Kidney (tissue), 22 donors: ENCODE measurements at places on chromosomes 6 and 20.

GRCh38 chr6:21079468-21080048 lies 514.0 kb upstream of the SOX4 start:
- peak; percentile 28 for DNase-seq

DNA sequence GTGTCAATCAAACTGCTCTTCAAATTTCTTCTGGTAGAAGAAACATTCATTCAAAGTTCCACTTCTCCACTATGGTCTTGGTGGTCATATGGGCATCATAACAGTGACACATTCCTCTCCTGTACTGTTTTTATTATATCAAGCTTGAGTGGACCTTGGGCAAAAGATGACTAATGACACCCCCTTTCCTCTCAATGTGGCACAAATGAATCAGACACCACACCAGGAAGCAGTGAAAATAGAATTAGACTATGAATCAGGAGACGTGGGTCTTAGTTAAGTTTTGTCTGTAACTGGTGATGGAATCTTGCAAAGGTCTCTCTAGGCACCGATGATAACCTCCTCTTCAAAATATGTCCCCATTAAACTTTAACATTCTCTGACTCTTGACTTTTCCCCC lies 9.0 kb upstream of the NRSN1 start:
- no peak for DNase-seq

DNA sequence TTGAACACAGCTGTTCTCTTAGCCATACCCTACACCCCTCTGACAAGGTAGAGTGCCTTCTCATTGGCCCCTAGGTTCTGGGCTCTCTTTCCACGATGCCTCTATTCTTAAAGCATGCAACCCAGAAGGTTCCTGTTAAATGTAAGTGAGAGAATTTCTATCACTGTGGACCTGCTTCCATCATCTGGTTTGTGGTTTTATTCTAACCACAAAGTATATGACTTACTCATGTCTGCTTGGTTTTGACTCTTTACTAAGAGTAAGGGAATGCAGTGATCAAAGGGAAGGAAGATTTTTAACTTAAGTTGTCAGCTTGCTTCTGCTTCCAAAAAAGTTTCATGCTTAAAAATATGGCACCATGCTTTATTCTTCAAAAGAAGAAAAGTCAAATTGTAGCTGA lies 80.2 kb downstream of the ANKEF1 start:
- no peak for DNase-seq

GRCh38 chr6:132209351-132209750 lies 191.9 kb downstream of the MOXD1 start:
- no peak for DNase-seq

DNA sequence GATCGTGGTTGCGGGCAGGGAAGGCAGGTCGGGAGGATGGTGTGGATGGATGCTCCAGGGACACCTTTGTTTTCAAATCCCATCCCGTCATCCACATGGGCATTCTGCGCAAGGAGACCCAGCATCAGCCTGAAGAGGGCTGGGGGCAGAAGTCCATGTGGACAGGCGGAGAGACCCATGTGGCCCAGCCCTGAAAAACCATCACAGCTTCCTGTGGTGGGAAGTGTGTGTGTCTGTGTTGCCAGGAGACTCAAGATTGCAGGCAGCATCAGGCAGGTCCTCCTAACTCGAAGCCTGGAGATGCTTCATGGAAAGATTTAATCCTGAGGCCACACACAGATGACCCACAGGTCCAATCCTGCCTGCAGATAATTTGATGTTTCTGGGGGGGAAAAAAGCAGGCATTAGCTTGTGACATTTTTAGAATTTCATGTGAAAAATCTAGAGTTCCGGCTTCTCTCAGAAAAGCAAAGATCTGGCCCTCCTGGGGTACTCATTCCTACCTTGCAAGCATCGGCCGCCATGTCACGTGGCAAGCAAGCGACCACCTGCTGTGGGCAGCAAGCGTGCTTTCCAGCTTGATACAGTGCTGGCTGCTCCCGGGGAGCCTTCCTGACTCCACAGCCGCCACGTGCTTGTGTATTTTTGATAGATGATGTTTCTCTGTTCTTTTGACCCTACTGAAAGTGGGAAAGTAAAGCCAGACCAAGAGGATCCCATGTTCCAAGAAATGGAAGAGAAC lies 25.8 kb downstream of the BCAS4 start:
- no peak for DNase-seq

DNA sequence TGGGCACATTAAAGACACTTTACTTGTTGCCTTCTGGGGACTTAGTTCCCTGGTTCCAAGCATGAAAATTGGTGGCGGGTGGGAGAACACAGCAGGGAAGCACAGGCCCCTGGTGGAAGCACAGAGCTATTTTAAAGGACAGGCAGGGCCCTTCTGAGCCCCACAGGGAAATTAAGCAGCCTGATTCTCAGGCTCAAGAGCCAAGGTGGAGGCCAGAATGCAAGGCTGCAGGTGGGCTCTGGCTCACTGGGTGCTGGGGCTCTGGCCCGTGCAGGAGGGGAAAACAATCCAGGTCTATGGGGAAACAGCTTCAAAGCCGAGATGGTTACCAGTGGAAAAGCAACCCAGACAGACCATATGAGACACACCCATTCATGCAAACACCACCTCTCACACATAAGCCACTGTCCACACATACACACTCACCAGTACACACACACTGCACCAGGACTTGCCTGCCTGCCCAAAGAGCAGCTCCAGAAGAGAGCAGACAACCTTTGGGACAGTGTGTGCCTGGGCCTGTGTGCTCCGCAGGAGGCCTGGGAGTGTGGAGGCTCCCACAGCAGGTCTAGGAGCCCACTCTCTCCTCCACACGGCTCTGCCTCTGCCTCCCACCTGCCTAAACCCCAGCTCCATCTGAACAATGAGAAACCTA lies 30.6 kb downstream of the TFEB start:
- no peak for DNase-seq

DNA sequence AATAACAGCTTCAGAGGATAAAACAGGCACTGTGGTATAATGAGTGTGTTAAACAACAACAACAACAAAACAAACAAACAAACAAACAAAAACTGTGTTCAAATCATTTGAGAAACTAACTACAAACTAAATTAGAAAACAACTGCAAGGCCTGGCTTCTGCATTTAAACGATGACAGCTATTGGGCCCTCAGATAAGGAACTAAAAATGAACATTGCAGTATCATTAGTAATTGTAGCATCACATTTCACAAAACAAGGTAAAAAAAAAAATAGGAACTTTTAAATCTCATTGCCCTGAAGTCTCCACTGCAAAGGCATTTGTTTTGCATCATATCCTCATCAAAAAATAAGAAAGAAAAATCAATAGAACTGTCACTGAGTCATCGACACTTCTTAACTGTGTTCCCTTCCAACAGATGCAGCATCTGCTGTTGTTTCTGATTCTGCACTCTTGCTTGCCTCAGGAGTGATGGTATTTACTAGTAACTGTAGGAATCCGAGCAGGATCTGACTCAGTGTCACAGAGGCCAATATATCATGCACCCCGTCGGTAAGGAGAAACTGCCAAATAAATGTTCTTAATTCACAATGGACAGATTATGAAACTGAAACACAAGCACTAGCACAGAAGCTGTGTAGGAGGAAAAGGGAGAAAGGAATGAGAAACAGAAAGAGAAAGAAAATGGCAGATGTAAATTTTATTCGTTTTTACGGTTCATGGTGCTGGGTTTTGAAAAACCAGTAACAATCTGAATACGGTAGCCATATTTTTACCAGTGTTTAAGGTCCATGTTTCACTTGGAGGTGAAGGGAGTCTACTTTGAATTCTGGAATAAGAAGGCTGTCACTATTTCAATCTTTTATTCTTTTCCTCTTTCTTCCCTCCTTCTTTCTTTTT lies 365.7 kb upstream of the EPHA7 start:
- DNase-seq = peak; percentile 47

GRCh38 chr6:42260396-42260888 lies 42.8 kb upstream of the MRPS10 start:
- no peak for DNase-seq

- no peak for DNase-seq
Observed at GRCh38 chr6:74368746-74369145, 672.7 kb downstream of the CD109 start.

DNA sequence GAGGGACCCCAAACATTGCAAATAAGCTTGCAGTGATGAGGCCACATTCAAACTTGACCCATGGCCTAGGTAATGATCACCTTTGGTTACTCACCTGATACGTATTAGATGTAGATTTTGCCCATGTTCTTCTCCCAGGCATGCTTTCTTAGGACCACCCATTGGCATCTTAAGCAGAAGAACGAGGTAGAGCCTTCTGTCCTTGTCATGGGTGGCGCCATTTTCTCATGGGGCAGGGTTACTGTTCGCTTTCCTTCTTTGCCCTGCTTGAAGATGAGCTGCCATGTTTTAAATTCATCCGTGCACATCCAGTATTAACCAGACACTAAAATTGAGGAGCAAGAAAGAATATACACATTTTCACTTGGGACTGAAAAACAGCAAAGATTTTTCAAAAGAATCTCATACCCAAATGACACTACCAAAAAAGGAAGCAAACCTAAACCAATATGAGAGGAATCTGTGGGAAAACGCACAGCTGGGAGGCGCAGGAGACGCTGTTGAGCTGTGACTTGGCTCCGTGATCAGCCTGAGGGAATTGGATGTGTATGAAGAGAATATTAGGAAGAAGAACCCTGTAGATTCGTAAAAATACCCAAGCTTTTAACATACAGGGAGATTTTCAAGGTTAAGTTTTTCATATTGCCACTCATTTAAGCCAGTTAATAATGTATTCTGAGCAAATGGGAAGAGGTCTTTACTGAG lies 36.6 kb downstream of the GMPR start:
- no peak for DNase-seq

- no peak for DNase-seq
Observed at GRCh38 chr6:88992741-88993552, 29.5 kb upstream of the RNGTT start.

- DNase-seq = no peak
Observed at GRCh38 chr6:16907991-16908390, 146.7 kb upstream of the ATXN1 start.

DNA sequence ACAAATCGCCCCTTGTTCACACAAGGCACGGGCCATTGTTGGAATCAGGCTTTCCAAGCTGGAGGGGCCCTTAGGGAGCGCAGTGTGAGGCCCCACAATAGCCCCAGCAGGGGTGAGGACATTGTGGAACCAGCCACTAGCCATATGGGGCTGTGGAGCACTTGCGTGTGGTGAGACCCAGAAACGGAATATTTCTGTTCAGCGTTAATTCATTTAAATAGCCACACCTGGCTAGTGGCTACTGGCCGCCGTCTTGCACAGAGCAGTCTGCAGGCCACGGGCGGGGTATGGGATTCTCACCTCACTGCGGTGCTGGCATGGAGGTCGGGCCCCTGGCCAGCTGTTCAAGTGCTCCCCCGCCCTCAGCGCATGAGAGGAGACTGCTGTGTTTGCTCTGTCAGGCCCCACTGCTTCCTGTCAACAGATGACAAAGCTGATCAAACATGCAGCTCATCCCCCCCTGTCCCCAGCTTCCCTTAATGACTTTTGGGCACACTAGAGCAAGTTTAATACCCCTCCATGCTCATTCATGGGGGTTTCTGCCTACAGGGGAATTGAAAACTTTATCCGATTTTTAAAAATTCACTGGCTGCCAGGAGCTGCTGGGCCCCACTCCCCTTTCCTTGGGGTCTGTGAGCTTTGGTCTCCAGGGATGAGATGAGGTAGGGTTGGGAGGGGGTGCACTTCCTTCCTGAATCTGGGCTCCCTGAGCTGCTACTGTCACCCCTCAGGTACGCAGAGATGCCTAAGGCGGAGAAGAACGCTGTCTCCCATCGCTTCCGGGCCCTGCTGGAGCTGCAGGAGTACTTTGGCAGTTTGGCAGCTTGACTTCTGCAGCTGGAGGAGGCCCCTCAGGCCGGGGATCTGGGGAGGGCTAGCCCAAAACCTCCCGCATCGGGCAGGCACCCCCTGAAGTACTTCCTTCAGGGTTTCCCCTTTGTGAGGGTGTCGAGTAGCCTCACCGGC lies 13.6 kb downstream of the ITPA start:
- peak; percentile 74 for DNase-seq

DNA sequence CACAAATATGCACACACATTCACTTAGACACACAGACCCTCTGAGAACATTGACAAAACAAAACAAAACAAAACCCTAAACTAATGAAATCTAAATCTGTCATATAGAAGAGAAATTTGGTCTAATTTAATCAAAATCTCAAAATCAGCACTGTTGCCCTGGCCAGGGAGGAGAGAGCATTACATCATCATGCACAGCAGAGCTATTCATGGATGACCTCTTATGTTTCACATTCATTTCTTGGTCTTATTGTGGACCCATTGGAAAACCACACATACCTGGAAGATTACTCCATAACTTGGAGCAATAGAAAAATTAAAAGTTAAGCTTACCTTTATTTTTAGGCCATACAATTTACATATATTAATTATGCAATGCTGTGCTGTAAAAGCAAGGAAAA lies 1223.6 kb upstream of the GJE1 start:
- DNase-seq = no peak

- DNase-seq = peak; percentile 56
Observed at GRCh38 chr6:46090115-46091079, 39.4 kb upstream of the ENPP4 start.

DNA sequence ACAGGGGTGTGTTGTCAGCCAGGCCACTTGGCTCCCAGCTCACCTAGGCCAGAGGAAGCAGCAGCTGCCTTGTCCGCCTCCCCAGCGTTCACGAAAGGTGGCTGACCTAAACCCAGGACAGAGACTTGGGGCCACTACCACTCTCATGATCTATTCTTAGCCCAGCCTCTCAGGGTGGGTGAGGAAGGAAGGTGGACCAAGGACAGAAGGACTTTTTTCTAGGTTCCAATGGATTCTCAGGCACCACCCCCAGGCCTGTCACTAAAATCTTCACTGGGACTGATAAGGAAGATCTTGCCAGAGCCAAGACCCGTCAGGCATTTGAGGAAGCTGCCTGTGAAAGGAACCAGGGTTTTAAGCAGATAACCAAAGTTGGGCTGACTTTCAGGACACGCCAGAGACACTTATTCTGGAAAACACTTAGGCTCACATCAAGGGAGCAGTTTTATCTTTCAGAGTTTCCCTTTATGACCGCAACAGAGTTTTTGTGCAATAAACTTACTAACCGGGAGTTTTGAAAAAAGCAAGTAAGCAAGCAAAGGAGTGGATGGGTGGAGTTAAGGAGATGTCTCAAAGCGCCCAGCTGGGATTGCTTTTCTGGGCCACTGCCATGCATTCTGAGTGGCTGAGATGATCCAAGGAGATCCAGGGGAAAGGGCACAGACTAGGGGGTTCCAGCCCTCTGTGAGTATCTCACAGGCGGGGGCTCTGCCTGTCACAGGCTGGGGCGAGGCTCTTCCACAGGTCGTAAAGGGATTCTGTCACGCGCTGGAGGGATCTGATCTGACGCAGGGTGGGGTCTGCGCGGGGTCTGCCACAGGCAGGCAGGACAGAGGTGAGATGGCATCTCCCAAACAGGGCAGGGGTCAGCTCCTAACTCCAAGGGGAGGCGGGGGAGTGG lies 989 bp downstream of the FITM2 start:
- no peak for DNase-seq
